NCI-H1048 (cell line): ENCODE measurements at places on chromosomes 16 and 17.

DNA sequence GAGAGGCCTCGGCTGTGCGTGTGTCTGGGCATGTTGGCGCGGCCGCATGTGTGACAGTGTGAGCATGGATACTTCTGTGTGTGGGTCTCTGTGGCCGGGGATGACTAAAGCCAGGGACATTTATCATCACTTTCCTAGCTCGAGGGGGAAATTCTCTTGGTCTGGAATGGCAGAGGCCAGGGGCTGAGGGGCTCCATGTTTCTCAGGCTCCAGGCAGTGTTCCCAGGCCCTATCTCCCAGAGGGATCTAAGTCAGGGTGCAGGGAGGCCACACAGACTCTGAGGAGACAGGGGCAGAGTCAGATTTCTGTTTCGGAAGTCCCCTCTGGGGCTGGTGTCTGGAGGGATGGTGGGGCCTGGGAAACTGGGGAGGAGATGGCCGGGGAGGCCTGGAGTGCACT is 23.7 kb upstream of the SPNS2 start:
- DNase-seq = no peak

DNA sequence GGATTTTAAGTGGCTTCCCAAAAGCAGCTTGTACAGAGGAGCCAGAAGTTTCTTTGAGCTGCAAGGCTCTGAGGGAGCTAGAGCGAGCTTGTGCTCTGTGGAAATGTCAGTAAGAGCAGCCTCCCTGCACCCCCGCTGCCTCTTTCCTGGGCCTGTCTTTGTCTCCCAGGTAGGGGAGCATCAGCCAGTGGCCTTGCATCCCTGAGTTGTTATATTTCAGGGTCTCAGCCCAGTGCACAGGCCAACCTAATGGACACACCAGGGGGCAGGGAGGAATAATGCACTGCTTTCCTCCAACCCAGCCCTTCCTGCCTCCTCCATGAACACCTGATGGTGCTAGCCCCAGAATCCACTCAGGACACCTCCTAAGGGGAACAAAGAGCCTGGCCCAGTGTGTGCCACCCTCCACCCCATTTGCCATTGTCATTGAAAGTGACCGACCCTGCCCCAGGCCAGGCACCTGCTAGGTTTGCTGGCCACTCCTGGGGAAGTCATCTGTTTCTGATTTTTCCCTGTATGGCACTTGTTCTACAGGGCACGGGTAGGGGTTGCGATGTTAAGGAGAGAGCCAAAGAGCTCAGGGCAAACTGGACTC is 6.3 kb downstream of the TPPP3 start:
- DNase-seq = no peak

- no peak for DNase-seq
Observed at GRCh38 chr16:12547608-12547922, 256.1 kb downstream of the CPPED1 start.

DNA sequence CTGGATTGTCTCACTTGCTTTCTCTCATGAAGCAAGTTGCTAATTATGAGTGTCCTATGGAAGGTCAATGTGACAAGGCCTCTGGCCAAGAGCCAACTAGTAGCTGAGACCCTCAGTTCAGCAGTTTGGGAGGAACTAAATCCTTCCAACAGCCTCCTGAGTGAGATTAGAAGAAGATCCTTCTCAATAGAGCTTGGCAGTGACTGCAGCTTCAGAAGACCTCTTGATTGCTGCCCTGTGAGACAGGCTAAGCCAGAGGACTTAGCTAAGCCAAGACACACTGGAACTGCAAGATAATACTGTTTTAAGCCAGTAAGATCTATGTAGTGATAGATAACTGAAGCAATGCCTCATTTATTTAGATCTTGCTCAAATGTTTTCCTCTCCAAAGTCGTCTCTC is 34.3 kb downstream of the PCTP start:
- no peak for DNase-seq

DNA sequence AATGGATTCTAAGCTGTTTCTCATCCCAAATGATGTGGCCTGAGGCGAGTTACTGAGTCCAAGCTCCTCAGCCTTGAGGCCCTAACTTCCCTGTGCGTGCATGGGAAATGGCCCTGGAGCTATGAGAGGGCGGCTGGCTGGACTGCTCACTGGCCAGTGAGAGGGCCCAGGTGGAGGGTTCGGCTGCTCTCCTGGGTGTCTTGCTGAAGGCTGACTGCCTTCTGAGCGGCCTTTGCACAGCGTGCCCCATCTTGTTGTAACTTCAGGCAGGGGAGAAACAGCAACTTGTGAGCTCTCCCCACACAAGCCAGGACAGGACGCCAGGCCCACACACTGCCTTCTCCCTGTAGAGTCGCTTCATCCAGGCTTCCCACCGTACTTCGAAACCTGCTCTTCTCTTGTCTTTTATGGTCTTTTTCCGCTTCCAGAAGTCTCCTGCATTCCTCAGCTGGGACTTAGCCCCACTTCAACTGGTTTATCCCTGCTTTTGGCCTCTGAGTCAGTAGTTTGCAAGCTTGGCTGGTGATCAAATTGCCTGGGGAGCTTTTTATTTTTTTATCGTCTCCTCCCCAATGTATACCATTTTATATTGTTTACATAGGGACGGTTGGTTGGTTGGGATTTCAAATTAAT is 13.3 kb downstream of the CDH3 start:
- no peak for DNase-seq

- DNase-seq = no peak
Observed at GRCh38 chr17:32672711-32673110, 185.9 kb downstream of the CDK5R1 start.

GRCh38 chr17:199806-200545 is 18.5 kb upstream of the DOC2B start:
- DNase-seq = no peak

GRCh38 chr16:89748921-89749320 is 27.6 kb downstream of the ZNF276 start:
- DNase-seq = no peak

DNA sequence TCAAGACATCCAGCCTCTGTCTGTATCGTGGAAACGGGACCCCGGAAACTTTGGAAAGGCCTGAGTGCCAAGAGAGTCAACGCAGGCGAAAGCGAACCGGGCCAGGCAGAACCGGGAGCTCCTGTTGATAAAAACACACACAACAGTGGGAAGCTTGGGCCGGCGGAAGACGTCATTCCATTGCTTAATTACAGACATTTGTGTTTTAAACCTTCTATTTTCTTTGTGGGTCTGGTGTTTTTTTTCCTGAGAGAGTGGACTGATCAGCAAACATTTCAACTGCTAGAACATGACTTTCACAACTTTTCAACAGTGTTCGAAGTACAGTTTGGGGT is 878 bp upstream of the RNF157 start:
- no peak for DNase-seq

- no peak for DNase-seq
Observed at GRCh38 chr16:49419006-49419405, 45.4 kb downstream of the C16orf78 start.
